Suppressor macrophage treated with lipopolysaccharide for 4 hours (primary cell): ENCODE measurements at places on chromosomes 4 and X.

DNA sequence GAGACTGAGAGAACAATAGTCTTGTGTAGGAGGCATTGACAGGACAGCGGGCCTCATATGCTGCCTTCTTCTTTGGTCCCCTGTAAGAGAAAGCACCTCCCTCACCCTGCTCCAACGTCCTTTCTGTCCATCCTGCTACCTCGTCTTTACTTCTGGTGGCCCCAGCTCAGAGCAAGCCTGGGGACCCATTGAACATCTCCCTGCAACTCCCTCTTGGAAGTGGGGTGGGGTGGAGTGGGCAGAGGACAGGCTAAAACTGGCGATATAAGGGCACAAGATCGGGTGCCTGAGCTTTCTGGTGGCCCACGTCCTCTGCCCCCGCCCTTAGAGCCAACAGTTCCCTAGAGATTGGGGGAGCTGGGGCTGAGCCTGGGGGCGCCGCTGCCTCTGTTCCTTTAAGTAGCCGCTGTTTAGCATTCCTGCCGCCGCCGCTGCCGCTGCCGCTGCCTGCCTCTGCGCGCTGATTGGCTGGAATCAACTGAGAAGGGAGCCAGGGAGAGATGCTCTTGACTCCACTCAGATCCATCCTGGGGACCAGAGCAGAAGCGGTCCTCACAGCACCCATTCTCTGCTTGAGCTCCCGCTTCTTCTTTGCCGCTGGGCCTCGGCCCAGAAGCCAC is at the start of gene DLG3:
Gene DLG3 (plus strand): TSS at position 510 of the 620 bp plus-strand sequence. CDS start 367 bp downstream, outside the sequence.
- DNase-seq = no peak

GRCh38 chr4:118866442-118866841 is 22.2 kb upstream of the SYNPO2 start:
- DNase-seq = no peak

DNA sequence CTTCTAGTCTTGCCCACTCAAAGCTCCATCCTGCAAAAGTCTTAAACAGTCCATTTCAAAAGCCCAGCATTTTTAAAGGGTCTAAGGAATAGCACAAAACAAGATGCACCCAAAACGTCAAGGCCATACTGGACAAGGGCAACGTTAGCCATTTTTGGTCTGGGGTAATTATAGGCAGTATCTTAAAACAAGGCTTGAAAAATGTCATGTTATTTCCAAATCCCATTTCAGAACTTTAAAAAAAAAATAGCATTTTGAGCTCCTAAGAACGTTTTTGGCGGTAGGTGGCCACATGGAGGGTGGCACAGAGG is 584 bp upstream of the TMEM165 start:
- DNase-seq = no peak

- no peak for DNase-seq
Measured at GRCh38 chrX:46759645-46759974, 692 bp upstream of the SLC9A7 start.

DNA sequence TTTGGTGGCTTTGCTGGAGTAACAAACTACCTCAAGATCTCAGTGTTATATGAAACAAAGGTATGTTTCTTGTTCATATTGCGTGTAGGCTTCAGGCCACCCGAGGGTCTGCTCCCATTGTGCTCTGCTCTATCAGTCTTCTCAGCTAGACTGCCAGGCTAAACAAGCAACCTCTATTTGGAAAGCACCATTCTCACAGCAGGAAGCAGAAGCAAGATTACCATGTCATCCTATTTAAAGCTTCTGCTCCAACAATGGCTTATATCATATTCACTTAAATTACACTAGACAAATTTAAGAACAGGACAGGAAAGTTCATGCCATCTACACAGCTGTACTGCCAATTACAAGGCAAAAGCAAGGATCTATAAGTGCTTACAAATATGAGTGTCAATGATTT is 385.8 kb downstream of the PPARGC1A start:
- DNase-seq = no peak

DNA sequence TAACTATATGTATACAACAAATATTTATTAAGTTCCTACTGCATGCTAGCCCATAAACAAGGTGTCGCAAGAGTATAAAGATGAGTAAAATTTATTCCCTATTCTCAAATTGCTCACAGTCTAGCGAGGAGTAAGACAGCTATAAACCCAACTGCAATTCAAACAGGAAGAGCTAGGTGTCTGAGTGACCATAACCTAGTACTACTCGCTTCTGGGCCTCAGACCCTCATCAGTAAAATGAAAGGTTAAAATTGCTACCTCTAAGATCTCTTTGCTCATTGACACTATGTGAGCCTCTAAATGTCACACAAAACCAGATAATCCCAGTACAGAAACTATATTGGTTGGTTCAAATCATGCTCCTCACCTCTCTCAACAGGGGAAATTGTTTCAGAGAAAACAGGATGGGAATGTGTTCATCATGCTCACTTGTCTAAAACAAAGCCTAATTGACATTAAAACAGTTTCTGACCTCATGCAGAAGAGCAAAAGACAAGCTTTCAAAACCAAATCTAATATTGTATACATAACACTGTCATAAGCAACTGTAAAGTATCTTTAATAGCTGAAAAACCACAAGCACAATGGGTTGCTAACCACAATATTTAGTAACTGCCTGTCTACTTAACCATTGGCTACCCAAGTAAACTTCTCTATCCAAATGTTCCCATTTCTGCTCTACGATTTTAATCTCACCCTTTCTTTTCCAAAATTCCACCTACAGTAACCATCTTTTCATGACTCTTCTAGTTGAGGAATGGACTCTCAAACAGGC is 264.6 kb upstream of the FMR1 start:
- DNase-seq = no peak

DNA sequence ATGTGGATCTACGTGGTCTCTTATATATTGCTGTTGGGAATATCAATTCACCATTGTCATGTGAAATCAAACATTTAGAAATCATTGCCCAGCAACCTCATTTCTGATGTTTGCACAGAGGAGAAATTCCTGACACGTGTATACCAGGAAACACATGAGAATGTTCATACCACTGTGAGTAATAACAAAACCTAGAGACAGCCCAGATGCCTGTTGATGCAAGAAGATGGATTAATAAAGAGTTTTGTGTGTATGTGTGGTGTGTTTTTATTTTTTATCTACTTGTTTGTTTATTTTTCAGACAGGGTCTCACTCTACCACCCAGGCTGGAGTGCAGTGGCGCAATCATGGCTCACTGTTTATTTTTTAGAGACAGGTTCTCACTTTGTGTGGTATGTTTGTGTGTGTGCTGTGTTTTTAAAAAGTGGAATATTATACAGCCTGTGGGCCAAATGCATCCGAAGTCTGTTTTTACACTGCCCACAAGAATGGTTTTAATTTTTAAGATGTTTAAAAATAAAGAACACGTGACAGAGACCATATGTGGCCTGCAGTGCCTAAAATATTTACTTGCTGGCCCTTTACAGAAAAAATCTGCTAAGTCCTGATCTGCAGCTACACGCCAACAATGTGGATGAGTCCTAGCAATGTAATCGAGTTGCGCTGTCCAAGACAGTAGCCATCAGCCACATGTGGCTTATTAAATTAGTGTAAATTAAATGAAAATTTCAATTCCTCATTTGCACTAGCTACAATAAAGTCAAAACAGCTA is 39.2 kb downstream of the TXLNG start:
- no peak for DNase-seq

GRCh38 chr4:113730467-113731216 is 30.9 kb downstream of the CAMK2D start:
- no peak for DNase-seq

GRCh38 chr4:33073811-33074210 is 2353.6 kb downstream of the PCDH7 start:
- DNase-seq = no peak

- DNase-seq = no peak
Measured at GRCh38 chr4:82217986-82218715, 155.6 kb downstream of the HNRNPD start.

GRCh38 chr4:150023489-150023888 is 54.8 kb upstream of the DCLK2 start:
- DNase-seq = no peak

DNA sequence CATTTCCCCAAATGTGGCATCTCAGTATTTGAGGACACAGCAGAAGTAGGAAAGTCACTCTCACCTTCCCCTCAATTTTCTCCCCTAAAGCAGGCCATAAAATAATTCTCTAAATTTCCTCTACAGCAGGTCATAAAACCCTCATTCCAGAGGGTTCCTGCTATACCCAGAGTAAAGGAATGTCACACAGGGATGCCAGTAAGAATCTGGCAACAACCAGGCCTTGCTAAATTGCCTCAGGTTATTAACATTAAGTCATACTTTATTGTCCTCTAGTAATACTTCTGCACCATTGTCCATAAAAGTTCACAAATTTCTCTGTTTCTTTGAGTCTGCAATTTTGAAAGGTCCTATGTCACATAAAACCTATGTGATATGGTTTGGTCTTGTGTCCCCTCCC is 685.7 kb upstream of the SLIT2 start:
- no peak for DNase-seq

DNA sequence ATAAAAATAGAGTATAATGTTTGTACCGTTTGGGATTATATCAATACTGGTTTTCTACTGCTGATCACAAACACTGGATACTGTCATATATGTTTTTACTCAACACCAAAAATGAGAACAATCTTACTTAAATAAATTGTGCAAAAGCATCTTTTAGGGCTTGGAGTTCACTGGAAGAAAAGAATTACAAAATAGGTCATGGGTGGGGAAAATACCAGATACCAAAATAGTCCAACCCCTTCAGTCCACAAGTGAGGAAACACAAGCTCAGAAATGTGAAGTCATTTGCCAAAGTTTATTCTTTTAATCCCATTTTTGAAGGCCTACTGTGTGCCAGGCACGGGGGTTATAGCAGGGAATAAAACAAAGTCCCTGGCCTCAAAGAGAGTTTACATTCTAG is 64.4 kb downstream of the ADGRG2 start:
- peak; percentile 13 for DNase-seq

DNA sequence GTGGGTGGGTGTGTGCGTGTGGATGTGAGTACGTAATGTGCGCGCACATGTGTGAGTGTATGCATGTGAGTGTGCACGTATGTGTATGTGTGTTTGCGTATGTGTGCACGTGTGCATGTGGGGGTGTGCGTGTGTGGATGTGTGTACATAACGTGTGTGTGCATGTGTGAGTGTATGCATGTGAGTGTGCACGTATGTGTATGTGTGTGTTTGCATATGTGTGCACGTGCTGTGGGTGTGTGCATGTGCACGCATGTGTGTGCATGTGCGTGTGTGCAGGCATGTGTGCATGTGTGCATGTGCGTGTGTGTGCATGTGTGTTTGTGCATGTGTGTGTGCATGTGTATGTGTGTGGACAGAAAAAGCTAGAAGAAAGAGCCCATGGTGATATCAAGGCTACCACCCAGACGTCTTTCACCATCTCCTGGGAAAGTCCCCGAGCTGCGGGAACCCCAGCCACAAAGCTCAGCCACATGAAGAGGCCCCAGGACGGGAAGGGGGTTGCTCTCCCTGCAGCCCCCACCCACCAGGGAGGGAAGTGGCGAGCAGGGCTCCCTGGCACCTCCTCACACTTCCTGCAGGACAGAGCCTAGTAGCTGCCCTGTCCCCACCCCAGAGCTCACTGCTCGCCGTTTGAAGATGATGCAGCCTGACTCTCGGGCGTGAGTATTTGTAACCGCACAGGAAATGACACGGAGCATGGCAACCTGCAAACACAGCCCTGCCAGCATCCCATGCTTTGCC is 108.3 kb downstream of the DCTD start:
- DNase-seq = peak; percentile 75

DNA sequence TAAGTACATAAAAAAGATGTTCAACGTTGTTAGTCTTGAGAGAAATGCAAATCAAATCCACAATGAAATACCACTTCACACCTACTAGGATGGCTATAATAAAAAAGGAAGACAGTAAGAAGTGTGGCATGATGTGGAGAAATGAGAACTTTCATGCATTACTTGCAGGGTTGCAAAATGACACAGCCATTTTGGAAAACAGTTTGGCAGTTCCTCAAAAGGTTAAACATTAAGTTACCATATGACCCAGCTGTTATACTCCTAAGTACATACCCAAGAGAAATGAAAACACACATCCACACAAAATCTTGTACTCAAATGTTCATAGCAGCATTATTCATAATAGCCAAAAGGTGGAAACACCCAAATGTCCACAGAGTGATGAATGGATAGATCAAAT is 25.8 kb upstream of the LIMCH1 start:
- peak; percentile 79 for DNase-seq

- no peak for DNase-seq
Measured at GRCh38 chr4:11436673-11437072, 8.0 kb upstream of the HS3ST1 start.

DNA sequence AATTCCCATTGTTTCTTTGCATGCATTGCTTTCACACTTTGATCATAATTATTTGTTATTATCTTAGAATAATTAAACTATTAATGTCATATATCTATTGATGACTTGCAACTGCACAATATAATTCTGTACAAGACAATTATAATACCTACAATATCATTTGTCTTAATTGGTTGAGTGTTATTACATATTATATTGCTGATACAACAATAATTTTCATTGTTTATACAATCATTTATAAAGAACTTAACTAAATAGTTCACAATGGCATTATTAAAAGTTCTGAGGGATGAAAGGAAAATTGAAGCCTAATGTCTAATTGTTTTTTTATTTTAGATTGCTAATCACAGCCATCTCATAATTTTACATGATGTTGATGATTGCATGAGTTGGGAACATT is 227.6 kb downstream of the GALNTL6 start:
- no peak for DNase-seq

DNA sequence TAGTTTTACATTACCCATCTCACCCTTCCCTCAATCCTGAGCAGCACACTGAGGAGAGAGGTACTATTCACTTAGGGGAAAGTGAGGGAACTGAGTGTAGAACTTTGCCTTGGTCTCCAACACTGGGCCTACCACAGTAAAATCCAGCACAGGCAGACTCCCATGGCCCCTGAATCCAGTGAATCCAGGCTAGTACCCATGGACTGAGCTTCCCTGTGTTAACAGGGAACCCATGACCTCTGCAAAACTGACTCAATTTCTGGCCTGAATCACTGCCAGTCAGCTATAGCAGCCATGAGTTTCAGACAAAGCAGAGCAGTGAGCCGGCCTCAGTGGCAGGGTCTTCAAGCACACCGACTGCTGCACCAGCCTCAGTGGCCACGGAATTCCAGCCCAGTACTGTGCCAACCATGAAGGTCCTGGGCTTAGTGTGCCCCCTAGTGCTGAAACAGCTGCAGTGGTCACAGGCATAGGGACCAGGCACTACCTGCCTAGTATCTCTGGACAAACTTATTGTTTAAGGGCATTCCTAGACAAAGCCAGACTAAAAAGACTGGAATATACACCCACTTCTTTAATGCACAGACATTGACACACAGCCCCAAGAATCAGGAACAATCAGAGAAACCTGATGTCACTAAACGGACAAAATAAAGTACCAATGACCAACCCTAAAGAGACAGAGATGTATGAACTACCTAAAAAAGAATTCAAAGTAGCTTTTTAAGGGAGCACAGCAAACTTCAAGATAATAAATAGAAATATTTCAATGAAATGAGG is 127.4 kb upstream of the RPL34 start:
- DNase-seq = no peak

GRCh38 chrX:134764202-134764785 is 106.0 kb upstream of the PLAC1 start:
- DNase-seq = peak; percentile 19
